ENCODE measurements at places on chromosomes 1 and 21. TPM values are rescaled to one million over a fixed set of nuclear protein-coding genes. Genes with fewer than 3 reads are reported as not detected.

- DNase-seq, result no peak
These were observed 8.2 kb downstream of the DAP3 start for GRCh38 chr1:155697046-155697445.

DNA sequence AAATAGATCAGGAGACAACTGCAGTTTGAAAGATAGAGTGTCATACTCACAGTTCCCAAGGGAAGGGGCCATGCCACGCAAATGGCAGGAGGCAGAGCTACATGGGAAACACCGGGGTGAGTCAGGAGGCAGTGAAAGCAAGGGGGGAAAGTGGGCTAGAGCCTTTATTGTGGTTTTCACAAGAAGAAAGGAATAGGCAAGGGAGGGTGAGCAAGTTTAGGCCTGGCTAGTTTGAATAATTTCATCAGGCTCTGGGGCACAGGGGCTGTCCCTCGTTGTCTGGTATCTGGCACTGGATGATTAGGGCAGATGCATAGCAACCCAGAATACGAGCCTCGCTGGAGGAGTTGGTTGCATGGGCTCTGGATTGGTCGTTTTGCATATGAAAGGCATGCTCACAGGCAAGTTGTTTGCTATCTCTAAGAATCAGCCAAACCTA lies 17.0 kb upstream of the ITLN2 start:
- no peak for DNase-seq

DNA sequence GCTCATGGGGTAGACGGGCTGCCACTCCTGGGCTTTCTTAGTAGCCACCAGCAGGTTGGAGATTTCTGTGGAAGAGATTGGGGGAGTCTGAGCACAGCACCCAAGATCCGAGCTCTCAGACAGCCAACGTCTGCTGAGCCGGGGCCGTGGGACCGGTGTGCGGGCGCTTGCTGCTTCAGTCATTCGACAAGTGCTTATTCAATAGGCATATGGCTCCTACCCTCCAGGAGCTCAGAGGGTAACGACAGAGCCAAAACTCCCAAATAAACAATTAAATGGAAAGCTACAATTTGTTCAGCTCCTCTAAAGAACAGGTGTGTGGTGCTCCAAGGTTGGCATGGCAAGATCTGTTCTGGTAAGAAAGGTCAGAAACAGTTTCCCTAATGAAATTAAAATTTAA lies 106.0 kb downstream of the RAVER2 start:
- no peak for DNase-seq

DNA sequence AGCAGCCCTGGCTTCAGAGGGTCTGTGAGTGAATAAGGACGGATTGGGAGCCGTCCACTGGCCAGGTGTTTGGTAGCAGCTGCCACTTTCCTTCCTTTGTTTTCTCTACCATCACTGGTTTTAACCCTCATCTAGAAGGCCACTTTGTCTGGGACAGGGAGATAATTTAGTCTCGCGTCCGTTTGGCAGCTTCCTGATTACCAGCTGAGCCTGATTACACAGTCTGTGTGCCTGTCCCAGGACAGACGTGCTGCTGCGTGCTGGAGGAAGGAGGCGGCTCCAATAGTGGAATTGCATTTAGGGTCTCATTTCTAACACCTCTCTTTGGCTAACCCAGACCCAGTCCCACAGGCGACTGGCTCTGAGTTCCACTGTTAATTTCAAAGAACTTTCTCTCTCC lies 24.6 kb upstream of the CASQ2 start:
- DNase-seq, result no peak

- DNase-seq, result no peak
These were observed 4.7 kb downstream of the ADGRB2 start for GRCh38 chr1:31759298-31760023.

DNA sequence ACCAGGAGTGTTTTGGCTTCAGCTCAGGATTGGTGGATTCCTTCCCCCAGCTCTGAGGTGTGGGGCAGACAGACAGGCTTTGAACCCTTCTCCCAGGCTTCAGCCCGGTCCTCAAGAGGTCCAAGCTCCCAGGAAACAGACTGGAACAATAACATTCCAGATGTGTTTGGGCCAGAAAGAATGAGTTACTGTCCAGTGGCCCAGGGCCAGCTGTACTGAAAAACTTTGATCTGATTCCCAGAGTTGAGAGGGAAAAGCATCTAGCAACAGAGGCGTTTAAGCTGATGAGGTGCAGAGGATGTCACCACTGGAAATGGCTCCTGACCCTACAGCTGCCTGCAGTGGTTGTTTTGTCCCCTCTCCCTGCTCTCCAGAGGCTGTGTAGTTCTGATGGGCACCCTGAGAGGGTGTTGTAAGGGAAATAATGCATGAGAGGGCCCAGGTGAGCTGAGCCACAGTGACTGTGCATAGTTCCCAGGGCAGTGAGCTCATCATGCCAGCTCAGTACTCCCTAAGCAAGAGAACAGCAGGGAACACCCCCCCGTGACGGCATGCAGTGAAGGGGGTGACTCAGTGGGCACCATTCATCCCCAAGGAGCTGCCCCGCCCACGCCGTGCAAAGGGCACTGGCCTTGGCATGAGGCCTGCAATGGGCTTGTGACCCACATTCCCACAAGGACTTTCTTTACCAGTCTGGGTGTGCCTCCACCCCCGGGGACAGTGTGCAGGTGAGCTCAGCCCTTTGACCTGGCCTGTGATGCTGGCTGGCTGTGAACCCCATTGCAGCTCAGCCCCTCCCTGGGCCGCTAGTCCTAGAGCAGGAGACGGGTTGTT lies 13.8 kb upstream of the SFN start:
- peak; percentile 89 for DNase-seq

The CAMK2N1 gene
- total RNA-seq, result 21.8 TPM

- DNase-seq, result no peak
These were observed 6.0 kb downstream of the TRPM2 start for GRCh38 chr21:44359396-44359795.

The HPCAL4 gene
- not detected for total RNA-seq

The PPFIA4 gene
- 20.2 TPM for total RNA-seq

GRCh38 chr1:2210786-2211185 lies 16.2 kb upstream of the FAAP20 start:
- DNase-seq, result peak; percentile 77

DNA sequence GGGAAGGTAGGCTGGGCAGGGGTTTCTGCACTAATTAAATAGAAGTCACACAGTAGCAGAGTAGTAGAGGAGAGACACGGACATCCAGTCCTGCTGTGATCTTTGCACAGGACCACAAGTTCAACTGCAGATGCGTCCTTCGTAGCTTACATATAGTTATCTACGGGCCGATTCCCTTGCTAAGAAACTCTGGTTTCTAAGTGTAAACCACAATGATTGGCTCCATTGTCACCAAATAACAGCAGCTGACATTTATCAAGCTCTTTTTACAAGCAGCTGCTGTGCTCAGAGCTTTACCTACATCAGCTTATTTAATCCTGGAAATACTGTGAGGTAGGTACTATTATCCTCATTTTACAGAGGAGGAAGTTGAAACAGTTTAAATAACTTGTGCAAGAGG lies 3.1 kb downstream of the SLC45A3 start:
- no peak for DNase-seq

GRCh38 chr1:160862203-160863060 lies at the start of gene CD244:
Gene CD244, minus strand, starts transcription at chr1:160862887. Its CDS starts 210 bp downstream, at chr1:160862677.
- DNase-seq, result no peak

DNA sequence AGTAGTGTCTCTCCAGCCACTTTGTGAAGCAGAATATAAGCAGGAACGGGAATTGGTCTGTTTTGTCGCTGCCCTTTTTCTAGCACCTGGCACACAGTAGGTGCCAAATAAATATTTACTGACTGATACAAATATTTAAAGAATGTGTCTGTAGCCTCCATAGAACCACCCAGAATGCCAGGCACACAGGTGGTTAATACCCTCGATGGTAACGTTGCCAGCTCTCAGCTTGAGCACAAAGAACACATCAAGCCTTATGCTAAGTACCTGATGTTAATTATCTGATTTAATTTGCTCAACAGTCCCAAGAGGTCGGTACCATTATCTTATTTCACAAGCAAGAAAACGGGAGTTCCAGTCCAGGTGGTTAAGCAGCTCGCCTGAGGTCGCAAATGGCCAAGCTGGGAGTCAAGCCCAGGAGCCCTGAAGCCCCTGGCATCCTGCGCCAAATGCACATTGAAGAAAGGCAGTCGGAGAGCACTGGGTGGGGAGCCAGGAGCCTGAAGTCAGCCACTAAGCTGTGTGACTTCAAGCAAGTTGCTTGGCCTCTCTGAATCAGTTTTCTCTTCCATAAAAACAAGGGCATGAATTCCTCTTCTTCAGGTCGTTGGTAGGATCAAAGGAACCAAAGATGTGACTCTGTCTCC lies 26.4 kb downstream of the HSPG2 start:
- no peak for DNase-seq

DNA sequence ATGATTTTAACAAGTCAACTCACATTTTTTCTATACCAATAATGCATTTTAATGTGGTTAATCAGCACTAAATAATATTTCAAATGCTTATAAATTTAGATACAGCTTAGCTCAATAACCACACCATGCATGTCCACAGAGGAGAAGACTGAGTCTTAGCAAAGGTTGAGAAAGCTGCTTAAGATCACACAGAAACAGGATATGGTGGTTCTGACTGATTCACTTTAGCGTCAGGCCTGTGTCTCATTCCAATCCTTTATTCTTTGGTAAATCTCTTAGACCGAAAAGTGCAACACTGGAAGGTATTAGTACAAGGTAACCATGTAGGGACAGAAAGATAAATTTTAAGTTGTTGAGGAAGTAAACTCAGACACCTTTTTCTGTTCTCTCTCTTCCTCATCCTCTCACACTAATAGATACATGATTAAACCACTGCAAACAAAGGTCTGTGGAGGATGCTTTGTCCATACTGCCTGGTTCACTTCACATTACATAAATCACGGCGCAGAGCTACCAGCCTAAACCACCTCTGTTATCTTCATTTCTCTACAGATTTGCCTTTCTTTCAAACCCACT lies 139.0 kb downstream of the DPYD start:
- DNase-seq, result no peak

GRCh38 chr1:226332947-226333346 lies 24.0 kb upstream of the LIN9 start:
- DNase-seq, result no peak

GRCh38 chr1:6198646-6199297 lies 623 bp downstream of the RPL22 start:
- DNase-seq, result no peak

GRCh38 chr21:41133874-41134522 lies 34.0 kb upstream of the BACE2 start:
- DNase-seq, result no peak

The HSPA6 gene
- 9.0 TPM for total RNA-seq

The PODN gene
- 54.8 TPM for total RNA-seq

The TFAP2E gene
- 0.71 TPM for total RNA-seq

GRCh38 chr1:84853741-84854721 lies 39.0 kb downstream of the LPAR3 start:
- DNase-seq, result no peak
